CD4-positive, alpha-beta memory T cell (primary cell): ENCODE measurements at places on chromosomes 4 and X. TPM values are rescaled to one million over a fixed set of nuclear protein-coding genes. Genes with fewer than 3 reads are reported as not detected.

Gene GPRASP2
- 3.2 TPM for total RNA-seq

GRCh38 chr4:8157944-8158709, 486 bp downstream of the ABLIM2 start:
- H3K27ac ChIP-seq, result peak overlapping the region; percentile 41
- H3K27me3 ChIP-seq, result peaks cover 5% of the 10 kb centered on the region
- H3K4me1 ChIP-seq, result peaks cover 15% of the 10 kb centered on the region
- no peak for DNase-seq

GRCh38 chr4:12050357-12050756, 621.7 kb upstream of the HS3ST1 start:
- H3K4me3 ChIP-seq, result no peak overlapping the region
- H3K4me1 ChIP-seq, result no peaks in the 10 kb centered on the region
- no peaks in the 10 kb centered on the region for H3K27me3 ChIP-seq
- H3K27ac ChIP-seq, result no peak overlapping the region
- DNase-seq, result no peak

Gene MAGEB5
- not detected for total RNA-seq

DNA sequence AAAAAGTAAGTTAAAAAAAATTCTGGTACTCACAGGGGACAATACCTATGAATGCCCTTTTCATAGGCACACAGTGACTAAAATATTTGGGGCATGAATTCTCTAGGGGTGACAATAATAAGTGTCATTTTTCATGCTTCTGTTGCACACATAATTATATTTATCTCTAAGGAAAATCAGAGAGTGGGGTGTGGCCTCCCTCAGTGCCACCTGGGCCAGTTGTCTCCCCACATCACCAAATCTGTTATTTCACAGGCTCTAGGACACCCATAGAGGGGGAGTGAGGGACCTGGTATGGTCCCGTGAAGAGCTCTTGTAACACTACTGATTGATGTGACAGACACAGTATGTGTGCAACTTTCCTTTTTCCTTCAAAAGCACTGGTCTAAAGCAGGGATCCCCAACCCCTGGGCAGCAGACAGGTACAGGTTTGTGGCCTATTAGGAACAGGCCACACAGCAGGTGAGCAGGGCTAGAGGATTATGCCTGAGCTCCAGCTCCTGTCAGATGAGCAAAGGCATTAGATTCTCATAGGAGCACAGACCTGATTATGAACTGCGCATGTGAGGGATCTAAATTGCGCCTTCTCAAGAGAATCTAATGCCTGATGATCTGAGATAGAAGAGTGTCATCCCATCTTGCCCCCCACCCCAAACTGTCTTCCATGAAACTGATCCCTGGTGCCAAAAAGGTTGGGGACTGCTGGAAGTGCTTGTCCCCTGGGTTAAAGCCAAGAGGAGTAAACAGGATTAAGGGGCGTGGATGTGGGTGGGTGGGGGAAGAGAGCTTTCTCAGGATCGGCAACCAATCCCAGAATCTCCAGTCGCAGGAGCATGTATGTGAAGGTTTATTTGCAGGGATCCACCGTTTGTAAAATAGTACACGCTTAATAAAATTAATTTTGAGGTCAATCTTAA, 856 bp downstream of the SLC9B1 start:
- peak overlapping the region; percentile 90 for H3K4me3 ChIP-seq
- H3K27me3 ChIP-seq, result no peaks in the 10 kb centered on the region
- H3K36me3 ChIP-seq, result no peaks in the 10 kb centered on the region
- peak; percentile 5 for DNase-seq

Gene ANOS1
- 0.15 TPM for total RNA-seq

DNA sequence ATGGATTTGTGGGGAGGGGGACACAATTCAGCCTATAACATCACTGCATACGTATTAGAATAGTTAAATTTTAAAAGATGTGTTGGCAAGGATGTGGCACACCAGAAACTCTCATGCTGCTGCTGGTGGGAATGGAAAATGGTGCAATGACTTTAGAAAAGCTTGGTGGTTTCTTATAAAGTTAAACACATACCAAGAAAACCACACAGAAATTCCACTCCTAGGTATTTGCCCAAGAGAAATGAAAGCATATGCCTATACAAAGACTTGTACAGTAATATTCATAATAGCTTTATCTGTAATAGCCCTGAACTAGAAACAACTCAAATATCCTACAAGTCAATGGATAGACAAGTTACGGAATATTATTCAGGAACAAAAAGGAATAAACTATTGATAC, 71.3 kb upstream of the PDHA1 start:
- H3K27me3 ChIP-seq, result no peaks in the 10 kb centered on the region
- H3K27ac ChIP-seq, result no peak overlapping the region
- no peaks in the 10 kb centered on the region for H3K4me1 ChIP-seq
- no peaks in the 10 kb centered on the region for H3K36me3 ChIP-seq

Gene CPXCR1
- not detected for total RNA-seq

Gene IKBKG
- 44.7 TPM for total RNA-seq

DNA sequence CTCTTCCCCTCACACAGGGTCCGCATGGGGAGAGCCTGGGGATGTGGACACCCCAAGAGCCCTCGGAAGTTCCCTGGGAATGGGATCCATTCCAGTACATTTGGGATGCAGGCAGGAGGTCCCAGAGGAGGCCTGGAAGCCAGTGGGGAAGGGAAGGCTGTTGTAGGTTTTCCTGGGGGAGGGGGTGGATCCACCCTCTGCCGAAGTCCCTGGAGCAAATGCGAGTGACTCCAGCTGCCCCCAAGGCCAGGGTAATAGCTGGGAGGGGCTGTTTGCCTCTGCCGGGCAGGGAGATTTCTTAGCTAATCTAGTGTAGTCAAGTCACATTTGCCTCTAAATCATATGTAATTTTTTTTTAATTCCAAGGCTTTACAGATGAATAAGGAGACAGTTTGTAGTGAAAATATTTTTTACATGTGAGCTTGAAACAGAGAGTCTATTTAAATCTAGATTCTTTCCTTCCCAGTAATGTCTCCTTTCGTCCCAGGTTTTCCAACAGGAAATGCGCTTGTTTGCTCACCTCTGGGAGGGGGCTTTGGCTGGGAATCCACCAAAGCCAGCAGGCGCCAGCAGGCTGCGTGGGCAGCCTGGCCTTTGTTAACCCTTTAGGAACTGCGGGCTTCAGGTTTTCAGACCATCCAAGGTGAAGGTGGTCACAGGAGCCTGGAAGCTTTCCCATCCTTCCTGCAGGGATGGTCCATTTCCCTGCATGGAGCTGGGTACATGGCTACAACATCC, 26.8 kb downstream of the SH3TC1 start:
- no peak overlapping the region for H3K27ac ChIP-seq
- H3K4me1 ChIP-seq, result peaks cover 61% of the 10 kb centered on the region
- H3K27me3 ChIP-seq, result no peaks in the 10 kb centered on the region
- peaks cover 21% of the 10 kb centered on the region for H3K36me3 ChIP-seq
- no peak overlapping the region for H3K4me3 ChIP-seq
- DNase-seq, result no peak

Gene ZCCHC18
- total RNA-seq, result 9.2 TPM

DNA sequence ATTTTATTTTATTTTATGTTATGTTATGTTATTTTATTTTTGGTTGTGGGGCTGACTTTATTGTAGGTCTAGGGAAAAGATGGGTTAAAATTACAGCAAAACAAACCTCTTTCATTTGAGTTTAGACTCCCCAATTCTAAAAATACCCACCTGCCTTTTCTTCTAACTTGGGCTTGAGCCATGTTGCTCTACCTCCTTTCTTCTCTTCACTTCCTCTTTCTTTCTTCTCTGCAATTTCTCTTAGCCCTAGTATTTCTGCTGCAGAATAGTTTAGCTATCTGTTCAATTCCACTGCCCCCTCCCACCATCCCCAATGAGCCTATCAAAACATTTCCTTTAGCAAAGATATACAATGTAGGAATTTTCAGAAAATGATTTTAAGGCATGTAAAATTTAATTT, 653.3 kb downstream of the ARAP2 start:
- DNase-seq, result no peak
- no peak overlapping the region for H3K4me3 ChIP-seq
- H3K4me1 ChIP-seq, result no peaks in the 10 kb centered on the region

Gene CXCL11
- not detected for total RNA-seq

DNA sequence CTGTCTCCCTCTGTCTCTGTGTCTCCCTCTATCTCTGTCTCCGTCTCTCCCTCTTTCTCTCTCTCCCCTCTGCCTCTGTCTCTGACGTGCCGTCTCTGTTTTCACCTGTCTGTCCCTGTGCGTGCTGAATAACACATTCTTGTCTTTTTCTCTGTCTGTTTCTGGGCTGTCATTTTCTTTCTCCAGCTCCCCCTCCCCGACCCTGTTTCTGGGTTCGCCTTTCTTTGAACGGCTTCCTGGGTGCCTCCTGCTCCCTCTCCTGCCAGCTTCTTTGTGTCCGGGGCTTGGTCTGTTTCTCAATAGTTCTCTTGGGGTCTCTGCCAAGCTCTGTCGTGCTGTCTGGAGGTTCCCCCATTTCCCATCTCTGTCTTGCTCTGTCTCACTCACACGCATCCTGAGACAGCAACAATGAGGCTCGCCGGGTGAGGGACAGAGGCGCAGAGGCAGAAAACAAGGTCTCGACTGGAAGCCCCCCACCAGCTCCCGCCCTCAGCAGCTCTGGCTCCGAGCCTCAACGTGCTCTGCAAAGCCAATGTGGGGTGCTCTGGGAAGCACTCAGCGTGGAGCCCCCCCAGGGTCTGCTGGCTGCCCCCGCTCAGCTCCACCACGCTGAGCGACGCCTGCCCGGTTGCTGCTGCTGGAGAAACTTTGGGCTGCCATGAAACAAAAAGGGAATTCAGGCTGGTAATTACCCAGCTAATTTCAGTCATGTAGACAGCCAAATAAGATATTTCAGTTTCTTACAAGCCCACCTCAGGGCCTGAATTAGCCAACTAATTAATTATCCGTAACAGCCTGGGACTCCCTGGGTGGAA, 3.4 kb downstream of the CPLX1 start:
- H3K4me3 ChIP-seq, result no peak overlapping the region
- H3K27ac ChIP-seq, result no peak overlapping the region
- no peaks in the 10 kb centered on the region for H3K36me3 ChIP-seq
- H3K27me3 ChIP-seq, result peaks cover 13% of the 10 kb centered on the region
- DNase-seq, result no peak

DNA sequence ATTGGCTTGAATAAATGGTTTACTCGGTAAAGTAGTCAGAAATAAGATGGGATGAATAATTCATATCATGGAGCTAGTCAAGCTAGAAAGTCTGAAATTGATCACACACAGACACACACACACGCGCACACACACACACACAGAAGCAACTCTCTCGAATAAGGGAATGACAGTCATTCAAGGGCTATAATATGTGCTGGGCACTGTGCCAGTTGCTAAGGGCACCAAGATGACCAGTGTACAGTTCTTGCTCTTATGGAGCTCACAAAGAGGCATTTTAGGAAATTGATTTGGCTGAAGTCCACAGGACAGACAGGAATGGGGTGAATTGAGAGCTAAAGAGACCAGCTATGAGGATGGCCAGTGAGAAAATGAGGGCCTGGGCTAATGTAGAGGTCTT, 34.2 kb upstream of the SH3D19 start:
- DNase-seq, result no peak
- H3K27ac ChIP-seq, result no peak overlapping the region
- H3K36me3 ChIP-seq, result no peaks in the 10 kb centered on the region
- no peak overlapping the region for H3K4me3 ChIP-seq

GRCh38 chrX:152575331-152575730, 62.4 kb upstream of the GABRQ start:
- H3K36me3 ChIP-seq, result no peaks in the 10 kb centered on the region
- no peak overlapping the region for H3K27ac ChIP-seq
- DNase-seq, result no peak

DNA sequence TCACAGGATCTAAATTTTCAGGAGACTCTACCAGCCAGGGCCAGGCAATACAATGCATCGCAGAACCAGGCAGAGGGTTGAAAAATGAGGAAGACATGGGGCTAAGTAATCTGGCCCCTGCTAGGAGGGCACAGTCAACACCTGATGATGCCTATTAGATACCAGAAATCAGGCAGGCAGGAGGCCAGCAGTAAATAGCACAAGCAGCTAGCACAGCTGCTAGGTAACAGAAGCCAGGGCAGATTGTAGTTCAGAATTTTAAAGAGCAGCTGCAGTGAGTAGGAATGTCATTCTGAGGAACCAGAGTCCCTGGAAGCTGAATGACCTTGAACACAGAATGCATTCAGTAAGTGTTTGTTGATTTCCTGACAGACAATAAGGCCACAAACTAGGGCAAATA, 38.8 kb upstream of the TRPC5OS start:
- DNase-seq, result no peak
- H3K27ac ChIP-seq, result no peak overlapping the region
- H3K27me3 ChIP-seq, result no peaks in the 10 kb centered on the region
- no peak overlapping the region for H3K4me3 ChIP-seq
- no peaks in the 10 kb centered on the region for H3K36me3 ChIP-seq

GRCh38 chrX:131068945-131069719, 11.0 kb downstream of the ARHGAP36 start:
- H3K36me3 ChIP-seq, result no peaks in the 10 kb centered on the region
- H3K27me3 ChIP-seq, result no peaks in the 10 kb centered on the region
- no peaks in the 10 kb centered on the region for H3K4me1 ChIP-seq
- no peak overlapping the region for H3K4me3 ChIP-seq
- H3K27ac ChIP-seq, result no peak overlapping the region

Gene MAML3
- 2.9 TPM for total RNA-seq

- DNase-seq, result no peak
- H3K4me3 ChIP-seq, result no peak overlapping the region
- no peaks in the 10 kb centered on the region for H3K27me3 ChIP-seq
- no peaks in the 10 kb centered on the region for H3K36me3 ChIP-seq
Observed at GRCh38 chr4:160129439-160129838, 1026.6 kb downstream of the RAPGEF2 start.

DNA sequence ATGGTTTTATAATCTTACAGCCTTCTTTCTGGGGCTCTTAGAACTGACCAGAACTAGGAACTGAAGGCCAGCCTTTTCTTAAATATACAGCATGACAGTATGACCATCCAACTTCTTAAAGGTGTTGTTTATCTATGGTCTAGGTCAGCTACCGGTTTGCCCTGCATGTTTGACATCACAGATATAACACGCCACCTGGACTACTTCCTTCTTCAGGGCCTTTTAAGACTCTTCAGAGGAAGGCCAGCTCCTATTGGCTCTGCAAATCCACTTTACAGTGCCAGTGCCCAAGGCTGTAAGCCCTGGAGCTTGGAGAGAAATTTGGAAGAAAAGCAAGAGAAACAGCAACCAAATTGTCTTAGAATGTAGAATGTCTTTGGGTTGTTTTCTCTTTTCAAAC, 185.5 kb downstream of the MGST2 start:
- H3K27me3 ChIP-seq, result no peaks in the 10 kb centered on the region
- H3K4me1 ChIP-seq, result no peaks in the 10 kb centered on the region
- H3K27ac ChIP-seq, result no peak overlapping the region
- H3K36me3 ChIP-seq, result no peaks in the 10 kb centered on the region

DNA sequence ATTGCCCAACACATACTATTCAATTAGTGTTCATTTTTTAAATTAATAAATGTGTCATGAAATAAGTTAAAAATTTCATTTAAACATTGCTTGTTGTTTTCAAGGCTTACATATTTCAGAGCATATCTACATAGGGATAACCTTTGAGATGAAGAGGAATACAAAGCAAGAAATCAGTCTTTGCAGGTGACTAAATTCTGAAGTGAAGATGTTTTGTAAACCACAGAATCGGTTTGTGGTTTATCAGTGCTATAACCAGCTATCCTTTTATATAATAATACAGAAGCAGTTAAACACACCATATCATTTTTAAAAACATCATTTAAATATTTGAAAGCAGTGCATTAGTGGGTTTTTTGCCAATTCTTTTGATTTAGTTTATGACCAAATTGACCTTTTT, 26.9 kb downstream of the FAM241A start:
- no peak overlapping the region for H3K27ac ChIP-seq
- no peaks in the 10 kb centered on the region for H3K36me3 ChIP-seq
- H3K4me1 ChIP-seq, result peaks cover 59% of the 10 kb centered on the region
- no peak overlapping the region for H3K4me3 ChIP-seq
